ENCODE measurements at places on chromosomes 2 and 18. TPM values are rescaled to one million over a fixed set of nuclear protein-coding genes. Genes with fewer than 3 reads are reported as not detected.

Gene ANKRD30B
- total RNA-seq = not detected

Gene ID2
- total RNA-seq = 41.0 TPM

Gene KIF1A
- not detected for total RNA-seq

Gene SPP2
- not detected for total RNA-seq

Gene SATB2
- total RNA-seq = 0.65 TPM

Gene RAB6C
- not detected for total RNA-seq

Gene ACMSD
- total RNA-seq = not detected
